ENCODE measurements at places on chromosomes 1 and 21.
A peak's percentile ranks its signal among the peaks of the same experiment; 100 is the strongest.

DNA sequence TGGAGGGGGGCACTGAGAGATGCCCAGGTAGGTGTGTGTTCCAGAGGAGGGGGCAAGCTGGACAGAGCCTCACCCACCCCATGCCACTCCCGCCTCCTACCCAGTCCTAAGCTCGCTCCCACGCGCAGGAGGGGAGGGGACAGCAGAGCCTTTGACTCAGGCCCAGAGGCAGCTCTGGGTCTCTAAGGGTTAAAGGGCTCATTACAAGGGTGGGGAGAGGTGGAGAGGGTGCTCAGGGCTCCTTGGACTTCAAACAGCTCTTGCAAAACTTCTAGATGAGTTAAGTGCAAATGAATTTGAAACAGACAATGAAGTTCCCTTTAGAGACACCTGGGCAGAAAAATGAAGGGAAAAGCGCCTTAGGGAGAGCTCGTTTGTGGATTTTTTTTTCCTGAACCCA lies 104.2 kb upstream of the CASZ1 start:
- DNase-seq: no peak

DNA sequence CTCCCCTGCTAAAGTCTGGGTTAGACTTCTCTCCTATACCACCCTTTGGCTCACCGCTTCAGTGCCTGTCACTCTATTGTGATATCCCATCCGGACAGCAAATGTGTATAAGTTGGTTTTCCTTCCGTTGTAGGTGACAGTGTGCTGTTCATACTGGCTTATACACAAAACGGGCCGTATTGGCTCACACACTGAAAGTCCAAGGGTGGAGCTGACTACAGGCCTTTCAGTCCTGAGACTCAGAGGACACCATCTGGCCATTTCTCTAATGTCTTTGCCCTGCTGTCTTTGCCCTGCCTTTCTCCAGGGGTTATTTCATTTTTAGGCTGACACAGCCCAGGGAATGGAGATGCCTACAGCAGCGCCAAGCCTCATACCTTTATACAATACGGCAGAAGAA lies 90.7 kb downstream of the URB2 start:
- DNase-seq: no peak

GRCh38 chr1:231201979-231202633 lies 38.9 kb upstream of the GNPAT start:
- DNase-seq: no peak

GRCh38 chr1:1041092-1041523 lies 21.2 kb downstream of the AGRN start:
- DNase-seq: no peak

- no peak for DNase-seq
Measured at GRCh38 chr1:74368335-74368734, 133.1 kb downstream of the TNNI3K start.

DNA sequence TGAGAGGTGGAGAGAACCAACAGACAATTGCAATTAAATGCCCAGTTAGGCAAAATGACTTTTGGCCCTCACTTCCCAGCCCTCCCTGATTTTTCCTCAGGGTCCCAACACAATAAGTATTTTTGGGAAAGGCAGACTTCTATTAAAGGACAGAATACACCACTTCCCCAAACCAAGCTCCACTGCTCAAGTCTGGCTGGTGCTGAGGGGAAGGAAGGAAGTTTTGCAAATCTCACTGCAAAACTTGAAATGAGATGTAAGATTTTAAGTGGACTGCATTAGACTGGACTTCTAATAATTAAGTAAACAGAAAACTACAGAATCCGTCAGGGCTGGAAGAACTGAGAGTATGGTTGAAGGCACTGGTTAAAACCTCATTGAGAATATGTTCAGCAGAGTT lies 32.2 kb upstream of the CD1D start:
- DNase-seq: no peak

DNA sequence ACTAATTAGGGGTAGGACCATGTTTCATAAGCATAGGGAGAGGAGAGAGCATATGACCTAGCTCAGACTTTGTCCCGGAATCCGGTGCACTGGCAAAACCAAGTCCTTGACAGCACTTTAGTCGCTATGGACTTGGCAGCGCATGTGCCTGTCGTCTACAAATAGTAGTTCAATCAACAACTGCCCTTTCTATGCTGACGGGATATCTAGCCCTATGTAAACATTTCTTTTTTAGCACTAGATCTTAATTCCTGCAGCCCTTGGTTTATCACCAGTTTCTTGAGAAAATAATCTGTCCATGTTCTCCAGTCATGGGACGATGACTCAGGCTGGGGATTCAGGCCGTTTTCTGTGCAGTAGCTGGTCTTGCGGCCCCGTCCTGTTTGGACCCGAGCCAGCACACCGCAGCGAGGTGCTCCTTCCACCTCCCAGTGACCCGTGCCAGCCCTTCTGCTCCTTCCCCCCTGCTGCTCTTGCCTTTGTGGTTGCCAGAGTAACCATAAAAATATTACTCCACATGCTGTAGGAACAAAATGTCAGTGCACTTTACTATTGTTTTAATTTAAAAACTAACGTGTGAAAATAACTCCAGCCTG lies 8.6 kb upstream of the MT1HL1 start:
- DNase-seq: peak; percentile 97

- no peak for DNase-seq
Measured at GRCh38 chr1:1760715-1761114, 17.6 kb downstream of the NADK start.

DNA sequence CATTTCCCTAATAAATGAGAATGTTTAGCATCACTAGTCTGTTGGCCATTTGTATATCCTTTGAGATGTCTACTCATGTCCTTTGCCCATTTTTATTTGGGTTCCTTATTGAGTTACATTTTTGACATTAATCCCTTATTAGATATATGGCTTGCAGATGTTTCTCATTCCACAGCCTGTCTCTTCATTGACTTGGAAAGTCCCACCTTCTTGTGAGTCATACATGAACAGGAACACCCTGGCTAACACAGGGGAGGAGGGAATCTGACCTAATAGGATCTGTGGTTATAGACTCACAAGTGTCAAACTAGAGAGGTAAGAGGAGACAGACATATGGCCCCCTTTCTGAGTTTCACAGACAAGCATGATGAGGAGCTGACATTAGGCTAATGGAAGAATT lies 11.5 kb downstream of the ZP4 start:
- no peak for DNase-seq

- no peak for DNase-seq
Measured at GRCh38 chr1:39632323-39632681, 7.1 kb downstream of the HEYL start.

- DNase-seq: no peak
Measured at GRCh38 chr1:45785583-45785982, 17.8 kb upstream of the MAST2 start.

GRCh38 chr1:223741861-223742260 lies 29.5 kb downstream of the CAPN2 start:
- no peak for DNase-seq

DNA sequence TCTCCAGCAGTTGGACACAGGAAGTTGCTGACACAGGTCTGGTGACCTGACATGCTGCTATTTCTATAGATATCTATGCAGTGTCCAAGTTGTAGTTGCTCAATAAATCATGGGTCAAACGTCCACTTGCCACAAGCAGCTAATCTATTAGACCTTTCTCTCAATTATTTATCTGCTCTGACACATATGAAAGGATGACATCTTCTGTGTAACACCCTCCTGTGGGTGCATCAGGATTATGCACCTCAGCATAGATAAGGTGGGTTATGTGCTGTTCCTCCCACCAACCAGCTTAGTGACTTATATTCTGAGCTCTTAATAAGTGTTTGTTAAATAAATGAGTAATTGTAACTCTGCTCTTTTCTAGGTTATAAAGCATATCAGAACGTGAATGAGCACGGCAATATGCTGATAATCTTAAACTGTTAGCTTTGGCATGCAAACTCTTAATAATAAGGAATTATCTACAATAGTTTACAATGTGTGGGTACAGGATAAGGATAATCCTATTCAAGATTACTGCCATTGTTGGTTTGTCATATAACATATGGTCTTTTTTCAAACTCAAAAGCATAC lies 90.7 kb upstream of the GCLM start:
- no peak for DNase-seq

GRCh38 chr1:61114178-61114870 lies 32.0 kb downstream of the NFIA start:
- DNase-seq: no peak

GRCh38 chr1:111471012-111471411 lies 2.8 kb upstream of the C1orf162 start:
- no peak for DNase-seq

DNA sequence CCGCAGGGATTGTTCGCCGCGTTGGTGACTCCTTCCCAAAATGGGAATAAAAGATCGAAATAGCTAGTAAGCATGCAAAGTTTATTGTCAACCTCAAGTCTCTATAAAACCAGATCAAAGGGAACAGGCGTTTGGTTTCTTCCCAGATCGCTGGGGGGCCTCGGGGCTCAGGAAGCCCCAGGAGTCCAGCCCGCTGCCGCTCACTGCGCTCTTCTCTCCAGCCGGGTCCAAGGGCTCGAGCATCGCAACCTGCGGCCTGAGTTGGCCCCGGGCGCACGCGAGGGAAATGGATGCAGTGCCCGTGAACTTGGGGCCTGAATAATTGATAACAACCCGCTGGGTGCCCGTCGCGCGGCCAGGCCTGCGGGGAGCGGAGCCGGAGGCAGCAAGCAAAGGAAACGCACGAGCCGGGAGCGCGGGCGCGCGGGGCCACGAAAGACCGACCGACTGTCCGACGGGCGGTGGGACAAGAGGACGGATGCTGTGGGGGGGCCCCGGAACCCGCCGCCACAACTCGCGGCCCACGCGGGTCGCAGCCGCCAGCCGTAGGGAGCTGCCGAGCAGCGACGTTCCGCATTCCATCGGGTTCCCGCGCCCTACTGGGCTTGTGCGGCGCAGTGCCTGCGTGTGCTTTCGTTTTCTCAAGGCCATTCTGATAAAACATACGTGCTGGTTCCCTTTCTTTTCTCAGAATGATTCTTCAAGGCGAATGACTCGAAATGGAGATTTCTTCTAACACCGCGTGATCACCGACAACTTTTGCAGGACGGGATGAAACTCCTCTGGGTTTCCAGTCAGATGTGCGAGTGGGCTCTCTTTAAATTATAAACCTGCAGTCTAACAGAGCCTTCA lies 14.0 kb upstream of the ALX3 start:
- no peak for DNase-seq

DNA sequence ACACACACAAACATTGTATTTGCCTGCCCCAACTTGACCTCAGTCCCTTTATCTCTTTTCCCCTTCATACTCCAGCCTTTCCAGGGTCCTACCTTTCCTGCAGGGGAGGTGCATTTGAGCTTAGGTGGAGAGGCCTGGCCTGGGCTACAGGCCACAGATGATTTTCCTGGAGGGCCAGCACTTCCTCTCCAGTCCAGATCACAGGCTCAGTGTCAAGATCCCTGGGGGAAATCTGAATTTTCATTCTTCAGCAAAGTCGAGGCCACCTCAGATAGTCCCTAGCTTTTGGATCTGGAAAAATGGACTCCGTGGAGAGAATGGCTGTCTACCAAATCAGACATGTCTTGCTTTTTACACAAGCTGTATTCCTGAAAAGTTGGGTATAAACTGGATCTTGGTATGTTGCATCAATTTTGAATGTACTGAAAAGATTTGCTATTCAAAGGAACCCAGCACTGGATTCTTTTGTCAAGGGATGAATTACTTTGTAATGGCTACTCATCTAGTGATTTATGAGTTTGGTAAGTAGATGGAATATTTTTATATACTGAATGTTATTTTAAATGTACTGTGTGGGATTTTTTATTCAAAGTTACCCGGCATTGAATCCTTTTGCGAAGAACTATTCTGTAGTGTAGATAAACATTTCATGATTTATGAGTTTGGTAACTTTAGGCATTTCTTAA lies 78.7 kb downstream of the DDR2 start:
- DNase-seq: no peak

DNA sequence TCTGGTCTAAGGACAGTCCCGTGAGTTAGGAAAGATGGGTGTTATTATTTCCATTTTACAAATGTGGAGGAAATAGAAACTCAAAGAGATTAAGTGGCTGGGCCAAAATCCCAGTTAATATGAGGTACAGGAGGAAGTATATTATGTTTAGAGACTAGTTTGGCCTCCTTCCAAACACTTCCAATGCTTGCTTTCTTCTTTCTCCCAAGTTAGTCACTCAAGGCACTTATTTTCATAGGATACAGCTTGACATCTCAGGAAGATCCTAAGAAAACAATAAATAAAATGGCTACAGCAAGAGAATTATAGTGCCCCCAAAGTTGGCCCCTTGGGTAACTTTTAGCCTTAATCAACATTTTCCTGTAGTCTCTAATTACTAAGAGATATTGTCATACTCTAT lies 47.5 kb upstream of the IPO9 start:
- DNase-seq: no peak

GRCh38 chr1:113388621-113389358 lies 1.5 kb upstream of the MAGI3 start:
- no peak for DNase-seq

GRCh38 chr1:6912518-6912917 lies 127.3 kb downstream of the CAMTA1 start:
- no peak for DNase-seq

DNA sequence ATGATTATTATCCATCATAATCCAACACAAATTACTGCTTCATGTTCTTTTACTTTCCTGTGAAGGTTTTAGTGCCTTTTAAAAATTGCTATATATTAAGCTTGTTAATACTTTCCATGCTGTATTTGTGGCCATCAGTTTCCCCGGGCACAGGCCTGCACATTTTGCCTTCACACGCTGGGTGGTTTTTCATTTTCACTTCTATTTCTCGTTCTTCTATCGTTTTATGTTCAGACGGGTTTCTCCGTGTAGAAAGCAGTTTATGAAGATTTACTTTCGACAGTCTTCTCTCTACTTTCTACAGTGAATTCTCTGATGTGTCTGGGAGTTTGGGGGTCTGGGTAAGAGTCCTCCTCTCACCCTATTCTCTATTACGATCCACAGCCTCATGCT lies 9.5 kb downstream of the RUNX3 start:
- no peak for DNase-seq

GRCh38 chr1:35449334-35450008 lies 107.7 kb downstream of the KIAA0319L start:
- peak; percentile 47 for DNase-seq

DNA sequence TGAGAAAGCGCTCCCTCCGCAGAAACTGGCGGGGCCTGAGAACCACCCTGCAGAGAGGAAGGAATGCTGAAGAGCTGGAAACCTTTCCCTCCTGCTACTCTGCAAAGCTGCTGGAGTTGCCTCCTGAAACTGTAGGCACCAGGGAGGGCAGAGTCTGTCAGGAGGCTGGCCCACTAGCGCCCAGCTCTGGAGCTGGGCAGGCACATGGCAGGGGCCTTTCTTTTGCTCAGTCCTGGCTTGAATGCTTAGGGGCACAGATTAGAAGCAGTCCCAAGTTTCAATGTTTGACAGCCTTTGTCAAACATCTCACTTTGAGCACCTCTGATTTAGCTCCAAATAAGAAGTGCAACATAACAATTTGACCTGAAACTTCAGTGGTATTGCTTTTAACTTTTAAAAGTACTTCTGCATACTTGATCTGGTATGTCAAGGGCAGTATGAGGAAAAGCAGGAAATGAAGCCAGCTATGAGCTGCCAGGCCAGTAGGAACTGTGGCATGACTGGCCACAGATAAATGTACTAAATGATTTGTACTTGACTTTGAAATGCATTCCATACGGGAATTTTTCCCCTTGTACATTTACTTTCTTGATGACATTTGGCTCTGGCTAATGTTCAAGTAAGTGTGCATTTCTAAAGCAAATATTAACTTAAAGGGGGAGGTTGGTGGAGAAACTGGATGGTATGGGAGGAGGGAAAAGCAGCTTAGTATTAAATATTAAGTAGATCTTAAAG lies 7.2 kb downstream of the C1orf116 start:
- DNase-seq: no peak
